Sigmoid colon (tissue), 7 donors: ENCODE measurements at places on chromosomes 3 and 15.

- no peak for DNase-seq
Measured at GRCh38 chr3:121488628-121489027, 57.2 kb downstream of the POLQ start.

DNA sequence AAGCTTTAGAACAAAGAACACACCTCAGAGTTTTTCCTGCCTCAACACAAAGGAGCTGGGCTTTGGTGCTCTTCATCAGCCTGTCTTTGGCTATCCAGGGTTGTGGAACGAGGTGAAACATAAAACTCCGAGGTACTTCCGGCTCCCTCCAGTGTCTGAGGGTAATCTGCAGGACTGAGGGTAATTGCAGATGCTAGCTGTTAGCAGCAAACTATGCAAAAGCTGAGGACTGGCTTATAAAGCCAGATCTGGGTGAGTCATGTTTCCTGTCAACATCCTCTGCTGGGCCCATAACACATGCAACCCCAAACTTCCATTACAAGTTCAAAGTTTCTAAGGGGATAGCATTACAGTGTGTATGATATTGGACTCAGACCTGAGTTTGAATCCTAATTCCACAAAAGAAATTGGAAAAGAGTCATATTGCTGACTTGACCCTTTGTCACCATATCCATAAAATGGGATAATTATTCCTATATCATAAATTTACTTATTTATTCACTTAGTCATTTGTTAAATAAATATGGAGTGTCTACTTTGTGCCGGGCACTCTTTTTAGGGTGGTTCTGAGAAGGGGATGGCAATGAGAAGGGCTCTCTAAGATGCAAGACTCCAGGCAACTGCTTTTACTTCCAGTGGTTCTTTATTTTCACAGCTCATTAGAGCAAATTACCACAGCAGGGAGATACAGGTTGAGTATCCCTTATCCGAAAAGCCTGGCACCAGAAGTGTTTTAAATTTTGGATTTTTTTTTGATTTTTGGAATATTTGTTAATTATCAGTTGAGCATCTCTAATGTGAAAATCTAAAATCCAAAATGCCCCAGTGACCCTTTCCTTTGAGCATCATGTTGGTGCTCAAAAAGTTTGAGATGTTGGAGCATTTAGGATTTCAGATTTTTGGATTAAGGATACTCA, 9.5 kb upstream of the TRIM69 start:
- peak; percentile 73 for DNase-seq

DNA sequence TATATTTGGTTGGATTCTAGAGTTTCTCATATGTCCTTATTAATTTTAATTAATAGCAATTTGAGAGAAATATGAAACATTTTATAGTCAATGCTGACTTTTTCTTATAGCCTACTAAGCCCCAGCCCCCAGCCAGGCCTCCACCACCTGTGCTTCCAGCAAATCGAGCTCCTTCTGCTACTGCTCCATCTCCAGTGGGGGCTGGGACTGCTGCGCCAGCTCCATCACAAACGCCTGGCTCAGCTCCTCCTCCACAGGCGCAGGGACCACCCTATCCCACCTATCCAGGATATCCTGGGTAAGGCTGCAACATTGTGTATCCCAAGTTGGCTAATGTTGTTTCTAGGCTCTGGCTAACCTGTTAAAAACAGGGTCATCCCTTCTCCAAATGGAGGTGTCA, 66.7 kb downstream of the PDCD6IP start:
- no peak for DNase-seq

GRCh38 chr15:78537266-78537905, 2.9 kb upstream of the PSMA4 start:
- DNase-seq, result no peak

- no peak for DNase-seq
Measured at GRCh38 chr3:178300441-178300959, 235.7 kb upstream of the KCNMB2 start.

GRCh38 chr15:38554354-38554753, 10.3 kb downstream of the RASGRP1 start:
- DNase-seq, result no peak

- no peak for DNase-seq
Measured at GRCh38 chr3:109336291-109336861, 970 bp downstream of the DPPA4 start.

- no peak for DNase-seq
Measured at GRCh38 chr3:38582316-38582715, 67.2 kb downstream of the SCN5A start.

DNA sequence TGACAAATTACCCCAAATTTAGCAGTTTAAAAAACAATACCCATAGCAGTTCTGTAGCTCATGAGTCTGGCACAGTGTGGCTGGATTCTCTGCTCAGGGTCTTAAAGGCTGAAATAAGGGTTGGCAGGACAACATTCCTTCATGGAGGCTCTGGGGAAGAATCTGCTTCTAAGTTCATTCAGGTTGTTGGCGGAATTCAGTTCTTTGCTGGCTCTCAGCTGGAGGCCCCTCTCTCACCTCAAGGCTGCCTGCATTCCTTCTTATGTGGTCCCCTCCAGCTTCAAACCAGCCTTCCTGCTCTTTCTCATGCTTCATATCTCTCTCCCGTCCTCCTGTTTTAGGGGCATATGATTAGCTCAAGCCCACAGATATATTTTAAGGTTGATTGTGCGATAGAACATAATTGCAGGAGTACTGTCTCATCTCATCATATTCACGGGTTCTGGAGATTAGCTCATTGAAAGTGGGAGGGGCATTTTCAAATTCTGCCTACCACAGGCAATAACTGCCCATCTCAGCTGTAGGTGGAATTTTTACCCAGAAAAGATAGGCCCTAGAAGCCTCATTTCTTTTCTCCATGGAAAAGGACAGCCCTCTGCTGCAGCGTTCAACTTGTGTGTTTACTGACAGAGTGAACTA, 5.6 kb upstream of the ZBTB47 start:
- no peak for DNase-seq

- DNase-seq, result no peak
Measured at GRCh38 chr15:58628206-58628947, 121.1 kb downstream of the ADAM10 start.

- DNase-seq, result peak; percentile 89
Measured at GRCh38 chr3:14725564-14726440, 50.9 kb downstream of the C3orf20 start.

DNA sequence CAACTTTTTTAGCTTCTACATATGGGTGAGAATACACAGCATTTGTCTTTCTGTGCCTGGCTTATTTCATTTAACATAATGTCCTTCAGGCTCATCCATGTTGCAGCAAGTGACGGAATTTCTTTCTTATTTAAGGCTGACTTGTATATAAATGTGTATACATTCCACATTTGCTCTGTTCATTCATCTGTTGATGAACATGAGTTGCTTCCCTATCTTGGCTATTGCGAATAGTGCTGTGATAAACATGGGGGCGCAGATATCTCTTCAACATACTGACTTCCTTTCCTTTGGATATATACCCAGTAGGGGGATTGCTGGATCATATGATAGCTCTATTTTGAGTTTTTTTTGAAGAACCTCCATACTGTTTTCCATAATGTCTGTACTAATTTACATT, 332.5 kb downstream of the CACNA2D3 start:
- no peak for DNase-seq
